COR-L47 (cell line): ENCODE measurements at places on chromosomes 12 and 14.

DNA sequence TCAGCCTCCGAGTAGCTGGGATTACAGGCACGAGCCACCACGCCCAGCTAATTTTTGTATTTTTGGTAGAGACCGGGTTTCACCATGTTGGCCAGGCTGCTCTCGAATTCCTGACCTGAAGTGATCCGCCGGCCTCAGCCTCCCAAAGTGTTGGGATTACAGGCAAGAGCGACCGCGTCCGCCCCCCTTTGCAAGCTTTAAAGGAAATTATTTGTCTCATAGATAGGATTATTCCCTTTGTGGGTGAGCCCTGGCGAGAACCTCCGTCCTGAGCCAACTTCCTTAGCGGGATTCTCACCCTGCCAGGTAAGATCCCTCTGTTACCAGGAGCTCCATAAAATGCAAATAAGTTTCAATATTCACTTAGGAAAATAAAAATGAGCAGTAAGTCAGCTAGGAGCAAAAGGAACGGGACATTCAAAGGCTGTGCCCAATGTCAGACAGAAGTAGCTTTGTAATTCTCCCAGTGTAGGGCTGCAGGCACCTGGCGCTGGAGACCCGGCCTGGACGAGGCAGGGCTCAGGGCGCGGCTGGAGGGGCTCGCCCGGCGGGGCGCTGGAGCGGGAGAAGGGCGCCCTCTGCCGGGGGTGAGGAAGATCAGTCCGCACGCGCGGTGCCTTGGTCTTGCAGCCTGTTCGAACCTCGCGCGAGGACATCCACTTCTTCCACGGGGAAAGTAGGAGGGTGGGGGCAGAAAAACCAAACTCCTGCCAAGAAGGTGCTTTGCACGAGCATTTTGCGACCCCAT is 47.2 kb upstream of the PLXNC1 start:
- DNase-seq, result peak; percentile 74

DNA sequence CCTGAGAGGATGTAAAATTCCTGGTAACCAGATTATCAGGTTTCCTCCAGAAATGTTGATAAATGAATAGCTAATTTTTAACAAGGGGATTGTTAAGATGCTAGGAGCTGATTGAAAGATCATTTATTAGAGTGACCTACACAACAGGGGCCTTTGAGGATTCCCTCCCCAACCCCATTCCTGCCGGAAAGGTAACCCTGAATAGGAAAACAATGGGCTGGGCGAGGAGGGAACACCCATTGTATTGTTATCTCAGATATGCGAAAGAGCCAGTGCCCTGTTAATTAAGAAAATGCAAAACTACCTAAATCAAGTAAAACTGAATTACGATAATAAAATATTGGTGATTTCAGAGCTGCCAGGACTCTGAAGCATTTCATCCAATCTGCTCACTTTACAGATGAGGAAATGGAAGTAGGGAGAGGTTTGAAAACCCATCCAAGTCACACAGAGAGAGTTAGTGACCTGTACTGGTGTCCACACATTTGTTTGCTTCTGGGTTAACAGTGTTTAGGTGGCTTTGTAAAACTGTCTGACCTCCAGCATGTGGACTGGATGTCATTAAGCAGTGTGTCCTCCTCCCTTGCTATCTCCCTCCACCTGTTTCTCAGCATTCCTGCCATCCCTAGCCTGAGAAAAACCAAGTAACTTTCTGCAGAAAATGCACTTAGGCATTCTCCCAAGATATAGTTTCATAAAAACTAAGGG is 214.8 kb downstream of the TTC6 start:
- no peak for DNase-seq

DNA sequence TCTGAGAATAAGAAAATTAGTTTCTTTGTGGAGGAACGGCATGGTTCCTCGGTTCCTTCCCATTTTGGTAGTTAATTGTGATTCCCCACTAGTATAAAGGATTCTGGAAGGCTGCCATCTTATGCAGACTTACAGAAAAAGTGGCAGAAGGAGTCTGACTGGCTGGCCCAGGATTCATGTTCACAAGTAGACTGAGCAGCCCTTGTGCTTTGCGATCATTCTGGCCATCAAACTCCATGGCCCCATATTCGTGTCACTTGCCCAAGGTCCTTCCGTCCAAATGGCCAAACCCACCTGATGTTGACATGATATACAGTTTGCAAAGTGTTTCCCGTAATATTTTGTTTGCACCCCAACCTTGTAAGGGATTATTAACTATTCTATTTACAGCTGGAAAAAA is 297.2 kb upstream of the AMIGO2 start:
- DNase-seq, result no peak

- no peak for DNase-seq
These were observed 146.8 kb upstream of the RASSF8 start for GRCh38 chr12:25811656-25812126.

GRCh38 chr14:32256576-32256975 is 53.5 kb upstream of the RNU6-8 start:
- no peak for DNase-seq

GRCh38 chr12:42003031-42003430 is 141.6 kb downstream of the GXYLT1 start:
- DNase-seq, result no peak

DNA sequence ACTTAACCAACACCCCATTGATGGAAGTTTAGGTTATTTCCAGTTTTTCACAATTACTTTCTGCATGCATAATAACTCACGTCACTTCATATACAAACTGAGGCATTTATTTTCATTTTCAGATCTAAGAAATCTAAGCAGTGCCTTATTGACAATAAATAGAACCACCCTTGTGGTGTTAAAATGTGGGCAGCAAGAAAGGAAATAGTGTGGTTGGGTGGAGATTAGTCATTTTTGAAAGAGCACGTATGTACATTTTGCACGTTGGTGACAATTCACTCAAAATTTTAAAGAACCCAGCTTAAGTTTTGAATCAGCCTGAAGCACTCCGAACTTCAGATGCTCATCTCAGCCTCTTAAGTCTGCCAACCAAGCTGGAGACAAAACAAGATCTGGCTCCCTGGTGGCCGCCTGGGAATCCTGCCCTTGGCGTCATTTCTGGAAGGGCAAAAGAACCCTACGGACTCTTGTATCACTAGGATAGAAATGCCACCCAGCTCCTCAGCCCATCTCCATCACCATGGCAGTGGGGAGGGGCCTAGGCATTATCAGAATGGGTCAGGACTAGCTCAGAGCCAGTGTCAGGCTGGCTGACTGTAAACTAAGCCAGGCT is 89.5 kb upstream of the BCL2L14 start:
- DNase-seq, result no peak

DNA sequence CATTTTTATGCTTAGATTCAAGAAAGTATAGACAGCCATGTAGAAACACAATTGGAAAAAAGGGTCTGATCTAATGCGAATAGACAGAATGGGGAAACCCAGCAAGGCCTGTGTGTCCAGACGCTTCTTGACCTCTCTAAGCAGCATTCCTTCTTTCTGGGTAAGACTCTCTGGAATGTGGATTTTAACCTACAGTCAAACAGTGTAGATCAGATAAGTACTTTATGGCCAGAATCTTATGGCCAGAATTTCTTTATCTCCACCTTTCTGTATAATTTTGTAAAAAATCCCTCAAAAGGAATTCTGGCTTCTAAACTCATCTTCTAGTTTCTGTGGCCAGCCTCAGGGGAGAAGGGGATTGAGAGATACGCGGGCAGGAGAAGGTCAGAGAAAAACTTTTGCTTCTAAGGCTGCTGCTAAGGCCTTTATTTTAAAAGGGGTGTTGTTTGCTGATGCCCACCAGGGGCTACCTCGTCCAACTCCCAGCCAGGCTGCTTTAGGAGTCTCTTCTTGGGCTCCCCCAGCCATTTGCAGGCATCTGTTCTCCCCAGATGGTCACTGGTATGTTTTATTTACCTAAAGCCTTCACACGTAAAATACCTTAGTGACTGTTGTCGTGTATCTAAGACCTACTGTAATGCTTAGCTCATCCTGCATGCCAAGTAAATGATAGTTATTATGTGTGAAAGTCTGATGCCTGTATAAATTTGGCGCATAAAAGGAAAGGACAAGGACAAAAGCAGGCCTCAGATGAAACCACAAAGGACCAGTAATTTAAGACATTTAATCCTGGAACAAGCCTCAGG is 68.4 kb downstream of the ANO6 start:
- peak; percentile 23 for DNase-seq

DNA sequence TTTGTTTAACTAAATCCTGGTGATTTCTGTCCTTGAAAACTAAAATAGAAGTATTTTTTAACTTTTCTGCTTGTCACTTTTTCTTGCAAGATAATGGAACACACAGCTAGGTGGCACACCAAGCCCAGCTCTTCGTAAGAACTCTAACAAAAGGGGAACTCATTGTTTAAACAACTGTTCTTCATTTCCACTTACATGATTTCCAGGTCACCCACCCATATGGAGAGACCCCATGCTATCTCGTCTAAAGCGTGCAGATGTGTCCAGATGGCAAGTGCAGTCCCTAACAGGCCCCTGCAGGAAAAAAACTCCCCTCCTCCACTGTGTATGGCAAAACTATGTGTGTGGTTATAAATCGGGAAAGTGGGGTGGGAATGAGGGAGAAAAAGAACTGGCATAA is 43.3 kb upstream of the NT5DC3 start:
- peak; percentile 38 for DNase-seq

DNA sequence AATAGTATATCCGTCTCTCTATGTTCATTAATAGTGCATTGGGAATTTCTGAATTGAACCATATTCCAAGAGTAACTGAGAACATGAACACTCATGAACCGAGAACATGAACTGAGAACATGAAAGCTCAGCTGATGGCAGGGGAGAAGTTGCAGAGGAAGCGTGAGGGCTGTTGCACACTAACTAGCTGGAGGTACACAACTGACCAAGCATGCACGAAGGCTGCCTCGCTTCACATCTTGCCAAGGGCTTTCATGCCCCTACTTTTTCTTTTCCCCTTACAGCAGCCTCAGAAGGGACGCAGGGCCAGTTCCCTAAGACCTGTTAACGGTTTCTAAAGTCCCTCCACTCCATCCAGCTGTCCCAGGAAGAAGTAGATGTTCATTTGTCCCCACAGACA is 4.3 kb downstream of the RNASE1 start:
- no peak for DNase-seq

DNA sequence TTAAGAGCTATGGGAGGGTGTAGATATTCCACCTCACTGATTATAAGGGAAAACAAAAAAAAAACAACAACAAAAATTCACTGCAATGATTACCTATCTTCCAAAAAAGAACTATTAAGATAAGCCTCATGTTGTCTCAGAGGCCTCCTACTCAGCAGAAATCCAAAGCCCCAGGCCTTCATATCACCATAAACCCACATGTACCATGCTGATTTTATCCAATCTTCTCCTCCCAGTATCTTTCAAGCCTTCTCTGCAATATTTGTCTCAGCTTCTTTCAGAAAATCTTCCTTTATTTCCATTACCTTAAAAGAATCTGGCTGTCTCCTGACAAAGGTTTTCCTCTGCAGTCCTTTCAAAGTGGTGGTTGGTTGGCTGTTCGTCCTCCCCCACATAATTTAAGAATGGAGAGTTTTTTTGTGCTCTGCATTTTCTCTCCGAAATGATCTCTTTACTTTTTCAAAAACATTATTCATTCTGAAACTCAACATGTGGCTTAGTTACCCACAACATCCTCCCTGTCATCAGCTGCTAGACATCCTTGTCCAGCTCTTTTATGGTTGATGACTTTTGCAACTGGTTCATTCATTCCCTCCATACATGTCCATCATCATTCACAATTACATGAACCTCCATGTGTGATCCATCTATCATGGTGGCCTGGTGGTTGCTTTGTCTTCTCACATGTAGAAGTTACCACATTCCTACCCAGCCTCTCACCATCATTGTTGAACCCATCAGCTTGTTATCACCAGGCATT is 2.9 kb upstream of the EPYC start:
- DNase-seq, result no peak

DNA sequence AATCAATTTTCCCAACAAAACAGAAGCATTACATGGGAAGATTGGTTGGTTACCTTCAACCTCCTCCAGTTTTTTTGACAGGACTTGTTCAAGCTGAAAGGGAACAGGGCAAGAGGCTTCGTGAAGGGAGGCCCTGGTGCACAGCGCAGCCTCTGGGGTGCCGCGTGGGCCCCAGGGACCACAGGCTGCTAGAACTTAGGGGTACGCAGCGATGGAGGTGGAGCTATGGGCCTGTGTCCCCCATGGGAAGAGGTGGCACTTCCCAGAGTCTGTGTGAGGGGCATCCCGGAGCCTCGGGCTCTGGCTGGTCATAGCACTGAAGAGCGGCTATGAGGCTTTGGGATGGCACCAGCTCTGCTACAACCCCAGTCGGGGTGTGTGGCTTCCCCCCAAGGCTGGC is 22.1 kb upstream of the BTBD6 start:
- DNase-seq, result no peak

DNA sequence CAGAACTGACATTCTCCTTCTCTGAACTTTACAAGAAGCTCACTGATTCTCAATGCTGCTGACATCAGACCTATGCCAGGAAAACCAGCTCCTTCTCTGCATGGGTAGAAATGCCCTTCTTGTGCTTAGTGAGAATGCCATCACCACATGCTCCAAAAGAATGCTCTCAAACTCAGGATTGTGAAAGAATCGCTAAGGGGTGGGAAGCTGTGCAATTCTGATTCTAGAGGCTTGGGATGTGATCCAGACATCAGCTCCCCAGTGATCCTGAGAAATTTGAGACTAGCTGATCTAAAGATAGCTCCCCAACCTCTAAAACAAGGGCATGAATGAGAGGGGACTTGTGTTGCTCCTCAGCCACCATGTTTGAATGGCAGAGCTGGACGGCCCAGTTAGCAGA is 113.2 kb downstream of the DPF3 start:
- DNase-seq, result no peak

GRCh38 chr12:57541001-57541400 is 6.0 kb downstream of the DCTN2 start:
- no peak for DNase-seq

GRCh38 chr12:93025145-93026103 is 96.3 kb upstream of the EEA1 start:
- DNase-seq, result no peak

GRCh38 chr14:61444215-61444768 is 122.9 kb downstream of the PRKCH start:
- no peak for DNase-seq

- peak; percentile 91 for DNase-seq
These were observed 32.5 kb downstream of the MMP17 start for GRCh38 chr12:131860472-131861260.

- DNase-seq, result no peak
These were observed 19.2 kb downstream of the INTS13 start for GRCh38 chr12:26918321-26919215.
